ENCODE measurements at places on chromosomes 11 and 22. TPM values are rescaled to one million over a fixed set of nuclear protein-coding genes. Genes with fewer than 3 reads are reported as not detected.

The MMP27 gene
- total RNA-seq: not detected

The GP1BB gene
- total RNA-seq: 50.2 TPM

The DNAJB13 gene
- not detected for total RNA-seq

The DRD2 gene
- not detected for total RNA-seq

The C11orf97 gene
- not detected for total RNA-seq

The SYT7 gene
- 1.8 TPM for total RNA-seq

The NCAM1 gene
- 3.3 TPM for total RNA-seq

The OR51B2 gene
- total RNA-seq: not detected

The ANO3 gene
- 8.2 TPM for total RNA-seq

The BCO2 gene
- not detected for total RNA-seq

The TCP11L1 gene
- total RNA-seq: 33.6 TPM

The ACR gene
- not detected for total RNA-seq

- peaks cover 5% of the 10 kb centered on the region for H3K36me3 ChIP-seq
- H3K4me3 ChIP-seq: no peak overlapping the region
- no peak for DNase-seq
- peaks cover 21% of the 10 kb centered on the region for H3K4me1 ChIP-seq
- no peaks in the 10 kb centered on the region for H3K27me3 ChIP-seq
- peak overlapping the region; percentile 77 for H3K27ac ChIP-seq
These were observed 44.5 kb downstream of the ANO1 start for GRCh38 chr11:70122490-70123198.

- H3K36me3 ChIP-seq: no peaks in the 10 kb centered on the region
- H3K27me3 ChIP-seq: no peaks in the 10 kb centered on the region
- no peaks in the 10 kb centered on the region for H3K4me1 ChIP-seq
- H3K27ac ChIP-seq: no peak overlapping the region
- DNase-seq: no peak
These were observed 186.2 kb downstream of the SPON1 start for GRCh38 chr11:14148653-14149273.

- no peaks in the 10 kb centered on the region for H3K27me3 ChIP-seq
- no peak overlapping the region for H3K4me3 ChIP-seq
- DNase-seq: no peak
- peak overlapping the region; percentile 31 for H3K27ac ChIP-seq
- no peaks in the 10 kb centered on the region for H3K4me1 ChIP-seq
These were observed 68.0 kb downstream of the PGR start for GRCh38 chr11:101061606-101062005.

DNA sequence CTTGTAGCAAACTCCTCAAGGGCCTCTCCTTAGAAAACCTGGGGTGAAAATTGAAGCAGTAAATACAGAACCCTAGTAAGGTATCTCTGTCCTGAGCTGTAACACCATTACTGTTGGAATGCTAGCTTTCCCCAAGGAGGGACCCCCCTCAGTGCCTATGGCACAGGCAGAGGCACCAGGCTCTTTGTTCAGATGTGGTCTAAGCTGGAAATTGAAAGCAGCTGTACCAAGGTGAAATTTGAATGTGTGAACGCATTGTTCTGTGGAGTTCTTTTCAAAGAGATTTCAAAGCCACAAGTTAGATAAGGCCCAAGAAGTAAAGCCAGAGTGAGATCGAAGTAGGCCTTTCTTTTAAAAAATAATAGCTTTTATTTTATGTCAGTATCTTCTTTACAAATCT is 71.9 kb upstream of the HORMAD2 start:
- H3K27me3 ChIP-seq: no peaks in the 10 kb centered on the region
- no peaks in the 10 kb centered on the region for H3K4me1 ChIP-seq
- no peak overlapping the region for H3K4me3 ChIP-seq

DNA sequence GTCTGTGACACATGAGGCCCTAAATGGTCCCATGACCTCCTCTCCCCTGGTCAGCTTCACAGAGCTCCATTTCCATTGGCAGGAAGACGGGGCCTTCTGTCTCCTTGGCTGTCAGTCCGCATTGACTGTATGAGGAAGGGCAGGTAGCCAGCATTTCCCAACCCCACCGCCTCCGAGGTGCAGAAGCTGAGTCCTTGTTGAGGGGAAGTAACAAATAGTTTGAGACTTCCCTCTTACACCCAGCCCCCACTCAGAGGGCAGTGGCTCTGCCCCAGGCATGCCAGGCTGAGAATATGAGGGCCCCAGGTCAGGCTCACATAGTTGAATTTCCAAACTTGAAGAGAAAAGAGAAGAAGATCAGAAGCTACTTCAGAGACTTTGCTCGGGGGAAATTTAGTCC is 611.1 kb downstream of the BRD1 start:
- no peaks in the 10 kb centered on the region for H3K36me3 ChIP-seq
- no peak for DNase-seq
- no peaks in the 10 kb centered on the region for H3K4me1 ChIP-seq
- H3K27ac ChIP-seq: no peak overlapping the region
- H3K4me3 ChIP-seq: no peak overlapping the region
- H3K27me3 ChIP-seq: no peaks in the 10 kb centered on the region

- no peak for DNase-seq
- H3K4me3 ChIP-seq: no peak overlapping the region
- H3K27me3 ChIP-seq: no peaks in the 10 kb centered on the region
- H3K36me3 ChIP-seq: no peaks in the 10 kb centered on the region
These were observed 110.4 kb downstream of the USP35 start for GRCh38 chr11:78299000-78299710.

DNA sequence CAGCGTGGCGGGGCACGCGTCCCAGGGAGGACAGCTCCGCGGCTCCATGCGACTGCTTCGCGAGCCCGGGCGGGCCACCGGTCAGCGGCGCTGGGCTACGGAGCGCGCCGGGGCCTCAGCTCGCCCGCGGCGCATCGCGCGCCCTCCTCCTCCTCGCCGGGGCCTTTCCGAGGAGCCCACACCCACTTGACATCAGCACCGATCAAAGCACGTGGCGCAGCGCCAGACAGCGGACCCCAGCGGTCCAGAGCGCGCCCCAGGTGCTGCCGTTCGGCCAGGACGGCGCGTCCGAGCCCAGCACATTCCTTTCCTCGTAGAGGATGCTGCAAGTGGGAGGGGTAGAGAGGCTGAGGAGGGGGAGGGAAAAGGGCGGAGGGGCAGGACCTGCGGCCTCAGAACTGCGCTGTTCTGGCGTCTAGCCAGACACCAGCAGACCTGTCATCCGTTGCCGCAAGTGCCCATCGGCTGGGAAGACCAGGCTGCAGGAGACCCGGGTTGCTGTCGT is 88.6 kb downstream of the PLEKHA7 start:
- DNase-seq: no peak
- H3K36me3 ChIP-seq: no peaks in the 10 kb centered on the region
- peak overlapping the region; percentile 71 for H3K4me3 ChIP-seq
- H3K27ac ChIP-seq: no peak overlapping the region
- H3K4me1 ChIP-seq: peaks cover 10% of the 10 kb centered on the region
- H3K27me3 ChIP-seq: no peaks in the 10 kb centered on the region

GRCh38 chr11:102111011-102111786 is 952 bp downstream of the YAP1 start:
- no peaks in the 10 kb centered on the region for H3K27me3 ChIP-seq
- H3K4me1 ChIP-seq: peaks cover 17% of the 10 kb centered on the region
- H3K4me3 ChIP-seq: peak overlapping the region; percentile 89
- no peak for DNase-seq
- H3K36me3 ChIP-seq: no peaks in the 10 kb centered on the region

- H3K4me3 ChIP-seq: no peak overlapping the region
- no peak for DNase-seq
- H3K27me3 ChIP-seq: no peaks in the 10 kb centered on the region
- no peaks in the 10 kb centered on the region for H3K36me3 ChIP-seq
These were observed 47.6 kb upstream of the EED start for GRCh38 chr11:86196913-86197312.

GRCh38 chr22:34055525-34056200 is 135.4 kb upstream of the LARGE1 start:
- H3K27ac ChIP-seq: no peak overlapping the region
- H3K36me3 ChIP-seq: no peaks in the 10 kb centered on the region
- no peaks in the 10 kb centered on the region for H3K27me3 ChIP-seq
- H3K4me3 ChIP-seq: no peak overlapping the region
- DNase-seq: no peak

DNA sequence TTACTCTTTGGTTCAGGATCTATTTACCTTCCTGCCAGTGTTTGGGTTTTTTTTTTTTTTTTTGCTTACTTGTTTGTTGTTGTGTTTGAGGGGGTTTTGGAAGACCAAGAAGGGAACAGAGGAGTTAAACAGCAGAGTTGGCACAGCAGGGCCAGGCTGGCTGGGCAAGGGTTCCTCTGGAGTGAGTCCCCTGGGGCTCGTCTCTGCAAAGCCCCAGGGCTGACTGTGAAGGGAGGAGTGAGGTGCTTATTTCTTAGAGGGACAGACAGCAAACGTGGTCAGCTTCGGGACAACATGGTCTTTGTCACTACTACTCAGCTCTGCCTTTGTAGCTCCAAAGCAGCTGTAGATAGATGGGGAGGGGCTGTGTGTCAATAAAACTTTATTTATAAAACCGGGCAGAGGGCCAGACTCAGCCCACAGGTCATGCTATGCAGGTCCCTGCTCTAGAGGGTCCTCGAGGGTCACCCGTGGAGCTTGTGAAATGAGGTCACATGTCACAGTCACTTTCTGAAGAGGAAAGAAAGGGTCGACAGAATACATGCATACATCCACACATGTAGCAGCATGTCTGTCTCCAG is 1404.7 kb downstream of the BRD1 start:
- no peaks in the 10 kb centered on the region for H3K27me3 ChIP-seq
- no peaks in the 10 kb centered on the region for H3K36me3 ChIP-seq
- no peaks in the 10 kb centered on the region for H3K4me1 ChIP-seq
- no peak overlapping the region for H3K4me3 ChIP-seq
- no peak for DNase-seq
- H3K27ac ChIP-seq: no peak overlapping the region

GRCh38 chr11:869399-870126 is 26.9 kb downstream of the TSPAN4 start:
- no peaks in the 10 kb centered on the region for H3K4me1 ChIP-seq
- DNase-seq: no peak
- no peak overlapping the region for H3K27ac ChIP-seq
- peaks cover 25% of the 10 kb centered on the region for H3K36me3 ChIP-seq
- H3K27me3 ChIP-seq: no peaks in the 10 kb centered on the region

- H3K27me3 ChIP-seq: no peaks in the 10 kb centered on the region
- no peak overlapping the region for H3K4me3 ChIP-seq
- no peak overlapping the region for H3K27ac ChIP-seq
- DNase-seq: peak; percentile 30
- no peaks in the 10 kb centered on the region for H3K36me3 ChIP-seq
These were observed 23.7 kb upstream of the RFPL3 start for GRCh38 chr22:32333769-32334659.

- H3K4me3 ChIP-seq: no peak overlapping the region
- H3K4me1 ChIP-seq: peaks cover 17% of the 10 kb centered on the region
- no peaks in the 10 kb centered on the region for H3K27me3 ChIP-seq
- no peak overlapping the region for H3K27ac ChIP-seq
- DNase-seq: no peak
These were observed 12.0 kb downstream of the SIPA1 start for GRCh38 chr11:65649656-65650546.

GRCh38 chr11:70926543-70927201 is 325.7 kb downstream of the SHANK2 start:
- H3K4me1 ChIP-seq: no peaks in the 10 kb centered on the region
- no peaks in the 10 kb centered on the region for H3K36me3 ChIP-seq
- DNase-seq: no peak
- H3K27ac ChIP-seq: no peak overlapping the region
- H3K27me3 ChIP-seq: no peaks in the 10 kb centered on the region

GRCh38 chr11:4821021-4821420 is at the start of gene OR51F2:
TSS of gene OR51F2 (plus strand) at chr11:4821321. CDS start at chr11:4821422, 101 bp downstream.
- H3K27me3 ChIP-seq: no peaks in the 10 kb centered on the region
- no peak within 1 kb of the TSS for H3K27ac ChIP-seq
- H3K36me3 ChIP-seq: no peaks in the 10 kb centered on the region
- no peaks in the 10 kb centered on the region for H3K4me1 ChIP-seq
- no peak for DNase-seq

- no peak for DNase-seq
- no peaks in the 10 kb centered on the region for H3K4me1 ChIP-seq
- no peaks in the 10 kb centered on the region for H3K27me3 ChIP-seq
These were observed 58.0 kb upstream of the GLYATL1B start for GRCh38 chr11:59028105-59028504.

- no peak overlapping the region for H3K4me3 ChIP-seq
- no peak overlapping the region for H3K27ac ChIP-seq
- H3K27me3 ChIP-seq: no peaks in the 10 kb centered on the region
- H3K36me3 ChIP-seq: no peaks in the 10 kb centered on the region
- H3K4me1 ChIP-seq: peaks cover 4% of the 10 kb centered on the region
These were observed 7.3 kb upstream of the NCF4 start for GRCh38 chr22:36853407-36854099.

DNA sequence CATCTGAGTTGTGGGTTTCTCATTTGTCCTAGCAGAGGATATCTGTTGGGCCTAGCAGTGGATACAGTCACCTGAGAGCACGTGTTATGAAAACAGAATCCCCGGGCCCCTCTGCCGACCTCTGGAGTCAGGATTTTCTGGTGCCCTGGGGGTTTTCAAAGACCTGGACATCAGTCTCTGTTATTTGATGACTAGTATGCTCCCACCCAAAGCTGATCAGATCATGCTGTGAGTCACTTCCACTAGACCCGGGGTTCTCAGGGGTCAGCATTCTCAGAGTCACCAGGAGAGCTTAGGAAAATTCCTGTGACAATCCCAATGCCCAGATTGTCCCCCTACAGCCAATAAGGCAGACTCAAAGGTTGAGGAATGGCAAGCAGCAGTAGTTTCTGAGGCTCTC is 38.7 kb downstream of the KCNJ1 start:
- no peak for DNase-seq
- H3K4me1 ChIP-seq: no peaks in the 10 kb centered on the region
- no peaks in the 10 kb centered on the region for H3K27me3 ChIP-seq
- H3K36me3 ChIP-seq: no peaks in the 10 kb centered on the region
- H3K27ac ChIP-seq: no peak overlapping the region

DNA sequence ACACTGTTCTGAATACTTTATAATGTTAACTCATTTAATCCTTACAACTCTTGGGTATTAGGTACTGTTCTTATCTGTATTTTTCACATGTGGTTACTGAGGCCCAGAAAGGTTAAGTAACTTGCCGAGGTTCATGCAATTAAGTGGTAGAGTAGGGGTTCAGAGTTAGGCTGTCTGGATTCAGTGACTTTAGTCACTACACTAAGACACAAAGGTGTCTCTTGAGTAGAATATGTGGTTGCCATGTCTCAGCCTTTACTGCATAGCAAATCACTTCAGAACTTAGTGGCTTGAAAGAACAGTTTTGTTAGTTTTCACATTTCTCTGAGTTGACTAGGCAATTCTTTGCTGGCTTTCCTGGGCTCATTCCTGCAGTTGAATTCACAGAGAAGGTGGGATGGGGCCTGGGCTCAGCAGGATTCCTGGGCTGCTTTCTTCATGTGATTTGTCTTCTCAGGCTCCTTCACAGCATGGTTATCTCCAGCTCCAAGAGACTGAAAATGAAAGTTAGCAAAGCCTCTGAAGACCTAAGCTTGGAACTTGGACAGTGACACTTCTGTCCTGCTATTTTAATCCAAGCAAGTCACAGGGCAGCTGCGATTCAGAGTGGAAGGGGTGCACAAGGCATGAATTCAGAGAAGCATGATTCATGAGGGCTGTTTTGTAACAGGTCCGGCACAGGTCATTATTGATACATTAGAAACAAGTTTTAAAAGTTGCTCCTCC is 68.3 kb downstream of the SPECC1L start:
- H3K36me3 ChIP-seq: peaks cover 78% of the 10 kb centered on the region
- H3K27me3 ChIP-seq: no peaks in the 10 kb centered on the region
- H3K4me3 ChIP-seq: no peak overlapping the region
- no peaks in the 10 kb centered on the region for H3K4me1 ChIP-seq

Measured in ascending aorta (tissue), 2 donors.